Kidney (tissue), 22 donors: ENCODE measurements at places on chromosomes 1 and 21.

DNA sequence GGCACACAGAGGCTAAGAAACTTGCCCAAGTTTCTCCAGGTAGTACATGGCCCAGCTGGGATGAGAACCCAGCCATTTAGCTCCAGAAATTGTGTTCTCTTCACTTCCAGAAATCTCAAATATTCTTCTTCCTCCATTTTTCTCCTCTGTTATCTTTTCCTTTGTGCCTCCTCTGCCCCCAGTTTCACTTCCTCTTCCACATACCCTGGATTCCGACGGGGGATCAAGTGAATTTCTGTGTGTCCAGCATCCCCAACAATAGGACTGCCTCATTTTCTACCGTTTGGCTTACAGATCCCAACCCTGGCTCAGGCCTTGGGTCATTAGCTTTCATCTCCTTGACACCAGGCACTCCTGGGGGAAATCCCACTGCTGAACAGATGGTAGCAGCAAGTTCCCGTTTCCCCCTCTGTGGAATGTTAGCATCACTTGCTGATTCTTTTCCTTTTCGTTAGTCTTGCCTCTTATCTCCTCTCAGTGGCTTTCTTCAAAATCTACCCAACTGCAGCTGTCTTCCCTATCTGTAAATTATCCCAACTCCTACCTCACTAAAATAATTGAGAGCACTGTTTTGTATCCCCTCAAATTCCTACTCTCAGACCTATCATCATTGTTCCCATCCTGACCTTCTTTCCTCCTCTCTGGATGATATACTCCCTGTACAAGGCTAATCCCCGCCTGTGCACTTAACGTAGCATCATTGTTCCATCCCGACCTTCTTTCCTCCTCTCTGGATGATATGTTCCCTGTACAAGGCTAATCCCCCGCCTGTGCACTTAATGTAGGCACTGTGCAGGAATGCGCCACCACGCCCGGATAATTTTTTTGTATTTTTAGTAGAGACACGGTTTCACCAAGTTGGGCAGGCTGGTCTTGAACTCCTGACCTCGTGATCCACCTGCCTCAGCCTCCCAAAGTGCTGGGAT, 36.5 kb downstream of the SCCPDH start:
- no peak for DNase-seq

GRCh38 chr1:195481293-195481692, 1126.9 kb downstream of the KCNT2 start:
- DNase-seq: no peak

- no peak for DNase-seq
Measured at GRCh38 chr1:245246433-245246832, 91.6 kb downstream of the KIF26B start.

DNA sequence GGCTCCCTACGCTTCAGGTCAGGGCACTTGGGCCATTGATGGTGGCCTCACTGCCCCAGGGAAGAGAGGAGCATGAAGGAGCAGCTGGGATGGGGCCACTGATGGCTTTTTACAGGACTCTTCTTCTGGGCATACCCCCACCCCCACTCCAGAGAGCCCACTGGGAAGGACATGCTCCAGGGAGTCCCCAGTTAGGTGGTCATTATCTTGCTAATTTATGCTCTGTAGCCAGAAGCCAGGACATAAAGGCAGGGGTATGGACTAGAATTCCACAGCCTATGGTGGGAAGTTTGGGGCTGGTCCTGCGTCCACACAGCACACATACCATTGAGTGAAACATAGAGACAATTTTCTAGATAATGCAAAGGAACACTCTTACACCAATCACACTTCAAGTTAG, 8.8 kb upstream of the GRIK3 start:
- DNase-seq: no peak

- DNase-seq: peak; percentile 29
Measured at GRCh38 chr1:177571485-177572076, 398.3 kb downstream of the SEC16B start.

DNA sequence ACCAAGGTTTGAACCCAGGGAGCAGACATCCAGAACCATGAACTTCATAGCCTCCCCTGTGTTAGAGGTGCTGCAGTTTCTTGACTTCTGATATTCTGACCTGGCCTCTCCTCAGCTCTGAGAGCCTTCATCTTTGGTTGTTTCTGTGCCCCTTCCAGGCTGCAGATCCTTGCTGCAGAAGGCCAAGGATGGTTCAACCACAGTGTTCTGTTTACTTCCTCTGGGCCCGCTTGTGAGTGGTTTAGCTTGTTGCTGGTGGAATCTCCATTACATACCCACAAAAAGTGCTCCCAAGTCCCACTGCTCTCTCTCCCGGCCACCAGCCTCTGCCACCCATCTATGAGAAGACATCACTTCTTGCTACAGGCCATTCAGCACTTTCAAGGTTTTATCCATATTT, 9.0 kb upstream of the SLC2A7 start:
- no peak for DNase-seq

- no peak for DNase-seq
Measured at GRCh38 chr1:196774175-196774574, 465 bp upstream of the CFHR3 start.

GRCh38 chr1:232477728-232478127, 152.2 kb downstream of the SIPA1L2 start:
- DNase-seq: no peak

DNA sequence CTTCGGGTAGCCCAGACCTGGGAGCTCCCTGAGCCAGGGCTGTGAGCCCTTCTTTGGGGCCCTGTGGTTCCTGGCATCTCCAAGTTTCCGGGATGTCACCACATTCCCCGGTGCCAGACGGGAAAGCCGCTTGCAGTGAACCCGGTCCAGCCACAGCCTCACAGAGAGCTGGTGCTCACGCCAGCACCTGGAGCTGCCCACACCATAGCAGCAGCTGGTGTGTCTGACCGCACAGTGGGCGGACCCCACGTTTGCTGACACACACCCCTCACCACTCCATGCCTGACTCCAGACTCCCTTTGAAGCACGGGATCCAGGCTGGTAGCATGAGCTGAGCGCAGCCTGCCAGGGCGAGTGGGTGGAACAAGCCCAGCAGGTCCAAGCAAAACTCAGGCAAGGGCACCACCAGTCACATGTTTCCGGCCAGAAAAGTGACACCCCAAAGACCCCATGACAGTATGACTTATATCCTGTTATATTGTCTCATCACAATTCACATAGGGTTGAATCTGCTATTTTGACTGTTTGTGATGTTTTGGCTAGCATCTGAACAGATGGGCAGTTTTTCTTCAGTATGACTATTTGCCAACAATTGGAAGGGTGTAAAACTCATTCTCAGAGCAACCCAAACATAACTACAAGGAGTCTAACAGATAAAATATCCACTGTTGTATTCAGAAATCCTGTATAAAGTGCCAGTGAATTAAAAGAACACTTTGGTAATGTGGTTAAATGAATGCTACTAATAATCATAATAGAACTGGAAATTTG, 285.4 kb downstream of the SMYD3 start:
- no peak for DNase-seq

DNA sequence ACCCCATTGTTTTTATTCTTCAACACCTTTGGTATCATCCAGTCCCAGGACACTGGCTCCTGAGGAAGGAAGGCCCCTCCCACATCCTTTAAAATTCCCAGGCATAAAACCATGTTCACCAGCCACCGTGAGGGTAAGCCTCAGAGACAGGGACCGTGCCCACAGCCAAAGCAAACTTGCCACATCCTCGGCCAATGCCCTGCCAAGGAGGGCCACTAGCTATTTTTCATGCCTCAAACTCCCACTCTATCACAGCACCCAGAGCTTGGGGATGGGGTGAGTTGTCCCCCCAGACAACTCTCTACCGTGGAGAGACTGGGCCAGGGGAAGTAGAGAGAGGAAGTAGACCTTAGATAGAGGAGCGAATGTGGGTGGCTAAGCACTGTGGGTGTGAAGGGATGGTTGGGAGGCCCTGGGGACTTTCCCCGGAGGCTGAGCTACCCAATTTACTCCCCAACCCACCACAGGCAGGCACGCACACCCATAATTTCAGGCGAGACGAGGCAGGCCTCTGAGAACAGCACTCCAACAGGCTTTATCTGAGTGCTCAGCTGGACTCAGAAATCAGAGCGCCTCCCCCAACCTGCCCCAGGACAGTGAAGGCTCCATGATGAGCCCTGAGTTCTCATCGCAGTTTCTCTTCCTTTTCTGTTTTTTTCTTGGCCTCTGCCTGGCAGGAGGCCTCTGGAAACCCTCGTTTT, 15.9 kb upstream of the BTG2 start:
- peak; percentile 67 for DNase-seq

DNA sequence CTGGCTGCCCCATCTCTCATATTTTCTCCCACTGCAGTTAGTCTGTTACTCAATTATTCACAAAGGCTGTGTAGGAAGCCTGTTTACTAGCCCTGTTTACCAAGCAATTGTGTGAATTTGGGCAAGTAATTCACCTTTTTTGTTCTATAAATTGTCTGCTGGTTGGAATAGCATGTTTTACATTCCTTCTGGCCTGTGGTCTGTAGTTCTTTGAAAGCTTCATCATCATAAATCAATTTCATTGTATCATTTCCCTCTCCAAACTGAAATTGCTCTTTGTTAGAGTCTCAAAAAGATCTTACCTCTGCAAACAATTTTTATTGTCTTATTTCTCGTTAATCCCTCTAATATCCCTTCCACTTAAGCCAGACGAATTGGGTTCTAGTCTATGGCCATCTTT, 1059.5 kb upstream of the ADGRL4 start:
- DNase-seq: no peak

- DNase-seq: peak; percentile 28
Measured at GRCh38 chr21:35011681-35012080, 37.4 kb downstream of the RUNX1 start.

DNA sequence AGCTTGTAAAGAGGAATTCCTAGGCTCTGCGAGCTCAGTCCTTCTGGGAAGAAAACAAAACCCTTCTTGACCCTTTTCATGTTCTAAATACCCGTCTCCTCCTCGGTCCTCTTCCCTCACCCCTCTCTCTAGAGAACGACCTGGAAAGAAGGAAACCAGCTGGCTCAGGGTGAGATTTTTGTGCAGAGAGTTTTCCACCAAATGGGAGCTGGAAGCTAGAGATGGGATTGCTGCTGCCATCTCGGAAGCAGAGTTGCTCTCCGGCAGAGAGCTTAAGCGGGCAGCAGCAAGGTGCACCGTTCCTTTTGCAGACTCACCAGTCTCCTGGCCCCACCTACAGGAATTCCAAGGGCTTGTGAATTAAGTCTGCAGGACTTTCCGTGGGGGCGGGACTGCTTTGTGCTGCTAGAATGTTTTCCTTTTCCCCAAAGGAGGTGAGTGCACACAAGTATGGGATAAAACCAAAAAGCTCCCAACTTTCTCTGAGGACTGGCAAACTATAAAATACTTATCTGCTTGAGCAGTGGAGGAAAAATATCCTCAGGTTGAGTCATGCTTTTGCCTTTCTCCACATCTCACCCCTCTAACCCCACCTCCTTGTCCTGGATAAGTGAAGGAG, 29.1 kb upstream of the KIAA0040 start:
- DNase-seq: peak; percentile 60

GRCh38 chr1:193156117-193156821, 30.1 kb downstream of the B3GALT2 start:
- DNase-seq: no peak

DNA sequence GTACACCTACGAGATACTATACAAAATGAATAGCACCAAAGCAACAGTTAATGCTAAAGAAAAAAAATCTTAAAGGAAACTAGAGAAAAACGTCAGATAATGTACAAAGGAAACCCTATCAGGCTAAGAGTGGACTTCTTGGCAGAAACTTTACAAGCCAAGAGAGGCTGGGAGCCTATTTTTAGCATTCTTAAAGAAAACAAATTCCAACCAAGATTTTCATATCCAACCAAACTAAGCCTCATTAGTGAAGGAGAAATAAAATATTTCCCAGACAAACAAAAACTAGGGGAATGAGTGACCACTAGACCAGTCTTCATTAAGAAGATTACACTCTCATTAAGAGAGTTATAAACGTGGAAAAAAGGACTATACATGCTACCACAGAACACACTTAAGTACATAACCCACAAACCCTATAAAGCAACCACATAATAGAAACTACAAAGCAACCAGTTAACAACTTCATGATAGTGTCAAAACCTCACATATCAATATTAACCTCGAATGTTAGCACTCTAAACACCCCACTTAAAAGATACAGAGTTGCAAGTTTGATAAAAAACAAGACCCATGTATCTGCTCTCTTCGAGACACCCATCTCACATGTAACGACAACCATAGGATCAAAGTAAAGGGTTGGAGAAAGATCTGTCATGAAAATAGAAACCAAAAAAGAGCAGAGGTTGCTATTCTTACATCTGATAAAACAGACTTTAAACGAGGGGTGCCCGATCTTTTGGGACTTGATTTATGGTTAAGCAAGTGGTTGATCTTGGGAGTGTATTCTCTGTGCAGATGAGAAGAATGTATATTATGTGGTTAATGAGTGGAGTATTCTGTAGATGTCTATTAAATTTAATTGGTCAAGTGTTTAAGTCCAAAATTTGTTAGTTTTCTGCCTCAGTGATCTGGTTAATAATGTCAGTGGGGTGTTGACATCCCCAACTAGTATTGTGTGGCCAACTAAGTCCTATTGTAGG, 1301.4 kb downstream of the PLA2G4A start:
- DNase-seq: no peak

DNA sequence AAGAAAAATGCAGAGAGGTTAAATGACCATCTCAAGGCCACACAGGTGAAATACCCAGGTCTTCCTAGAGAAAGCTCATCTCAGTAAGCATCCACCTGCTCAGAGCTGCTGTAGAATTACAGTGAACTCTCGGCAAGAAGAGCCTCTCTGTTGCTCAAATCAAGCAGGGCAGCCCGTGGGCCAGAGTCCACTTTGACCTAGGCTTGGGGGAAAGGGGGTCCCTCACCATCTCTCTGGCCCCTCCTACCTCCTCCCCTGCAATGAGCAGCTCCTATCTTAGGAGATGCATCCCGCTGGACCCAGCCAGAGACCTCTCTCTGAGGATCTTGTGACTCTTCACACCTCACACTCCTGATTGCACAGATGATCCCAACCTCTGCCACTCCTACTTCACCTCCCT, 364.7 kb downstream of the PTPRU start:
- no peak for DNase-seq

DNA sequence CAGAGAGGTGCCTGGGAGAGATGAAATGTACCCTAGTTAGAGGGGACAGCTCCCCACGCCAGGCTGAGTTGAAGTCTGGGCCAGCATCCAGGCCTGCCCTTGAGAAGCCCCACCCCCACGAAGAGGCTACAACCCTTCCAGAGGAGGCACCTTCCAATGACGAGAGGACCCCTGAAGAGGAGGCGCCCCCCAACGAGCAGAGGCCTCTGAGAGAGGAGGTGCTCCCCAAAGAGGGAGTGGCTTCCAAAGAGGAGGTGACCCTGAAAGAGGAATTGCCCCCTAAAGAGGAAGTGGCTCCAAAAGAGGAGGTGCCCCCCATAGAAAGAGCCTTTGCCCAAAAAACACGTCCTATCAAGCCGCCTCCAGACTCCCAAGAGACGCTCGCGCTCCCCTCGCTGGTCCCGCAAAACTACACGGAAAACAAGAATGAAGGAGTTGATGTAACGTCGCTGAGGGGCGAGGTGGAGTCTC, 3.1 kb downstream of the EVA1B start:
- no peak for DNase-seq

GRCh38 chr1:184222652-184223052, 164.2 kb upstream of the C1orf21 start:
- no peak for DNase-seq

GRCh38 chr1:10776190-10776905, 20.1 kb downstream of the CASZ1 start:
- no peak for DNase-seq
